Body of pancreas (tissue), 4 donors: ENCODE measurements at places on chromosomes 6 and 20.

GRCh38 chr20:25236450-25237304 lies 11.2 kb upstream of the PYGB start:
- no peak for DNase-seq

GRCh38 chr6:28737750-28738395 lies 185.9 kb downstream of the TRIM27 start:
- no peak for DNase-seq

- DNase-seq: no peak
These were observed 154.5 kb upstream of the SHLD1 start for GRCh38 chr20:5595744-5596143.

GRCh38 chr6:113437566-113437965 lies 419.6 kb upstream of the MARCKS start:
- DNase-seq: no peak

- DNase-seq: no peak
These were observed 658.4 kb downstream of the TBC1D32 start for GRCh38 chr6:120675886-120676285.

- DNase-seq: no peak
These were observed 105.6 kb upstream of the CLDN20 start for GRCh38 chr6:155158030-155158843.
